ENCODE measurements at places on chromosomes 12 and 14.
A peak's percentile ranks its signal among the peaks of the same experiment; 100 is the strongest.

GRCh38 chr12:41362510-41362909 is 174.4 kb downstream of the PDZRN4 start:
- no peak for DNase-seq

DNA sequence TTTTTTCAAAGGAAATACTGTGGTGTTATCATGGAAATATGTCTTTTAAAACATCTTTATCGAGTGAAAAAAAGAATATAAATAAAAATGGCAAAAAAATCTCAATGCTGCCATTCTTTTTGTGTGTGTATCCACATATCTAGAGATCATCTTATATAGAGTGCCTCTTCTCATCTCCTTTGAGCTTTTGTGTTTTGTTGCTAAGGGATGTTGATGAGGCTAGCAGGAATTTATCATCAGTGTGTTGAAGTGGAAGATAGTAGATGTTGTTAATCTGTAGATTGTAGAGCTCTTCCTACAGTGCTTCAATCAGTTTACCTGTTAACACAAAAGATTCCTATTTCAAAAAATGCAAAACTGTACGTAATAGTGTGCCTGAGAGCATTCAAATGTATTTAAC is 1738.0 kb upstream of the SEL1L start:
- DNase-seq: no peak

- DNase-seq: no peak
Observed at GRCh38 chr14:90204516-90204915, 51.8 kb upstream of the PSMC1 start.

DNA sequence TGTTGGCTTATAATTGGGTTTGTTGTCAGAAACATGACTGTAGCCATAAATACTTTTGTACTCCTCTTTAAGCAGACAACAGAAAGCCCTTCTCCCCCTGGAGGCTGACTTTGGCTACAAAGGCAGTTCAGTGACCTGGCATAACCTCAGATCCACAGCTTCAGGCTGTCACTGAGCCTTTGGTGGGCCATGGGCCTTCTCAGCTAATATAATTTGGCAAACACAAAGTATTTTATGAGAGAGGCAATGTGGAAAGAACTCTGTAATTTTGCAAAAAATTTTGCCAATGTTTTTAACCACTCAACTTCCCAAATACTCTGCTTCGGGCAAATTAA is 15.5 kb upstream of the MGP start:
- DNase-seq: peak; percentile 34

DNA sequence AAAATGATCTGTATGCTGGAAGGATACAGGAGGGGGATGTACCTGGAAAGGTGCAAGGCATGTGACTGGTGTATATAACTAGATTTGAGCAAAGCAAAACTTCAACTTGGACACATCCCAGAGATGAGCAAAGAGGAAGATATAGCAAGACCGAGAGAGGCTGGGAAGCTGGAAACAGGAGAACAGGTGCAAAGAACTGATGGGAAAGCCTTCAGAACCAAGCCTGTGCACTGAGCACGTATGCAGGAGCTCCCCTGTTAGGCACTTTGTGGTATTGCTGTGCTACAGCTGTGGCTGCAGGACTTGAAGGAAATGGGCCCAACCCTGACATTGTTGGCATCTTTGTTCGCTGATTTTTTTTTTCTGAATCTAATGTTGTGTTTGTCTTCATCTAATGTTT is 120.7 kb upstream of the PWP1 start:
- no peak for DNase-seq

GRCh38 chr14:70692210-70692609 is 50.5 kb downstream of the TTC9 start:
- no peak for DNase-seq

DNA sequence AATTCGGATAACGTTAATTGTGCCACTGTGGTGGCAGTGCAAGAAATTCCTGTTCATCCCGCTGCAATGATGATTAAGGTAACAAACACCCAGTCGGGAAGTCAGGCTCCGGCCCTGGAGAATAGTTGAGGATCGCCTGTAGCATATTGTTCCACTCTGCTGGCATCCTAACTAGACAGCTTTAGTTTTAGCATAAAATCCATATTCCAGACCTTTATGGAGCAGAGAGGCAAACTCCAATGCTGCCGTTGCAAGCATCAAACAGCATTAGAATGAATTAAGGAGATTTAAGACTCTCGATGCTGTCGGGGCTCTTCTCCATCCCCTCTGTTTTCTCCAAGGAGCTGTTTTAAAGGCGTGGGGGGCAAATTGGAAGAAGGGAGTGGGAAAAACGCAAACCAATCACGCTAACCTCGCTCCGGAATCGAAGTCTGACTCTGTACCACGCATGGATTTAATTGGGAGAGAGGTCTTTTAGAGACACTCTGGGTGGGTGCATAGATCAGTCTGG is 660.4 kb downstream of the VRK1 start:
- DNase-seq: no peak

DNA sequence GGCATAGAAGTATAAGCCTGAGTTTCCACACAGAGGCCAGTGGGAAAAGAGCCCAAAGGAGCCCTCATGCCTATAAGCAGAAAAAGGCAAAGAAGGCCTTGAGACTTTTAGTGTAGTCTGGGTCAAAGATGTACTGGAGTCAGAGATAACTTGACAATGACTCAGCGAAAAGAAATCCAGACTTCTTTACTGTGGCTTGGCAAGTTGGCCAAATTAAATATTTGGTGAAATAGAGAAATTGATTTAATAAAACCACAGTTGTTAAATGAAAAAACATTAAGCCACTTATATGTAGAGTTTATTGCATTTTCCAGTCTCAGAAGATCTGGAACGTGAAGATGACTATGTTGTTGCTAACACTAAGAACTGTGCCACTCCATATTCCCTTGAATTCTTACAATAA is 105.1 kb downstream of the TMTC3 start:
- peak; percentile 16 for DNase-seq

GRCh38 chr12:119621878-119622277 is 28.3 kb downstream of the TMEM233 start:
- no peak for DNase-seq

DNA sequence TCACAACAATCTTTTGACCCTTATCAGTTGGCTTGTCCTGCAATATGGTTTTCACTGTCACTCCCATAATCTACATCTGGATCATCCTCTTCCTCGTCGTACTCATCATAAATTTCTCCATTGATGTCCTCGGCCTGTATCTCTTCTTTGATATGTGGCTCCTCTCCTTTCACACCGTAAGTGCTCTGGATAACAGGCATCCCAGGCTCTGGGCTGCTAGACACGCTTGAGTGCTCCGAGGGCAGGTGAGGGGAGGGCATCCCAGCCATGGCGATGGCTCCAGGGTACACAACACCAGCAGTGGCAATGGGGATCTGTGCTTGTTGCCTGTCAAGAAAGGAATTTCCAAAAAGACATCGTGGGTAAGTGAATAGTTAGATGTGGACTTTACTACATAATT is 415.3 kb downstream of the SOX5 start:
- DNase-seq: no peak

DNA sequence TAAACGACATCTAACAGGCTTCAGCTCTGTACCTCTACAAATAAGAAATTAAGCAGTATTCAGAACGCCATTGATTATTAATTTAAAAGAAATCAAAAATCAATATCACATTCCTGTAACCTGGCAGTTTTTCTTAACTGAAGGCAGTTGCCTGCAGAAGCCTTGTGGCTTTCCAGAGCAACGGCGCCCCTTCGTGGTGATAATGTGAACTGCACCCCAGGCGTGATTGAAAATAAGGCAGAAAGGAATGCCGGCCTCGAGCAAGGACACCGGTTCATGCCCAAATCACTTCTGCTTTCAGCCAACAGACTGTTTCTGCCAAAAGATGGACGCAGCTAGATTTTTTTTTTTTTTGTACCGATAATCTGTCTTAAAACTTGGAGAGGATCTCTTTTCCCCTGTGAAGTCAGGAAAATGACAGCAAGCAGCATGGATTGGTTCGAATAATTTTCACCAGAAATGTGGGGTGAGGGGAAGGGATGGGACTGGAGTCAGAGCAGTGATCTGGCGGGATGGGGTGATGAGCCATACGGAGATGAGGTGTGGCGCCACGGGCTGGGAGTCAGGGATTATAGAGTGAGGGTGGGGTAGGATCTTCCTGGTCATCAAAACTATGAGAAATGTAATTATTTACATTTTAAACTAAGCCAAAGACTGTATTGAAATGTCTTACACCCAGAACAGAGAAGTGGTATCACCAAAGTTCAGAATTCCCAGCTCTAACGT is 473.0 kb downstream of the DPF3 start:
- DNase-seq: peak; percentile 62

GRCh38 chr14:78403278-78403815 is 233.2 kb downstream of the NRXN3 start:
- DNase-seq: no peak

DNA sequence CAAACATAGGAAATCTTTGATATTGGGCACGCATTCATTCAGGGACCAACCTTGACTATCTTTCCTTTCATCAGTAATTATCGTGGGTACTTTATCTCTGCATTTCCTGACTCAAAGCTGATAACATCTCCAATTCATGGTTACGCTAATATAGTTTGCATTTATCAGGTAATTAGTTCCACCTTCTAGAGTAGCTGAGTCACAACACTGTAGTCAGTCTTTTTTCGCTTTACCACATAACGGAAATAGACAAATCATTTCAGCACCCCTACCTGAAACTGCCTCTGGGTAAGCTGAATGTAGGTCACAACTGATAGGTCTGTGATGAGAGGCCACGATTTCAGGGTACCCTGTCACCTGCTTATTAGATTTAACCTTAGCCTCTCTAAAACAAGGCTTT is 36.7 kb upstream of the IL22 start:
- no peak for DNase-seq

- no peak for DNase-seq
Observed at GRCh38 chr12:48001505-48002413, 2.5 kb downstream of the COL2A1 start.

- DNase-seq: no peak
Observed at GRCh38 chr12:94795520-94795919, 145.2 kb upstream of the TMCC3 start.

GRCh38 chr14:90514015-90514398 is 117.2 kb downstream of the CALM1 start:
- DNase-seq: no peak

DNA sequence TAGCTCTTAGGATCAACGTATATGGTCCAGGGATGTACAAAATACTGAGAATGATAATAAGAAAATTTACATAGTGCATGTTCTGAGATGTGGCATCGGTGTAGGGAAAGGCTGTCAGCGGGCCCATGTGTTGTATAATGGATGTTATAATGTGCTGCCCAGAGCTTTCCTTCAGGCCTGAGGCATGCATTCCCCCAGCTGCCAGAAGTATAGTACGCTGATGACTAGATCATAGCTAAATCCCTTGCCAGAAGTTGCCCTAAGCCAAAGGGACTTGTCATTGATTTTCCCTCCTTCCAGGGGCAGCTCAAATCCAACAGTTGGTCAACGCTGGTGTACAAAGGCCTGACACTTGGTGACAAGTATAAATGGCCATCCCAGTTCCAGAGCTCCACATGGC is 6.5 kb upstream of the OR11G2 start:
- no peak for DNase-seq

GRCh38 chr12:117582135-117582784 is 220.8 kb upstream of the NOS1 start:
- DNase-seq: no peak

DNA sequence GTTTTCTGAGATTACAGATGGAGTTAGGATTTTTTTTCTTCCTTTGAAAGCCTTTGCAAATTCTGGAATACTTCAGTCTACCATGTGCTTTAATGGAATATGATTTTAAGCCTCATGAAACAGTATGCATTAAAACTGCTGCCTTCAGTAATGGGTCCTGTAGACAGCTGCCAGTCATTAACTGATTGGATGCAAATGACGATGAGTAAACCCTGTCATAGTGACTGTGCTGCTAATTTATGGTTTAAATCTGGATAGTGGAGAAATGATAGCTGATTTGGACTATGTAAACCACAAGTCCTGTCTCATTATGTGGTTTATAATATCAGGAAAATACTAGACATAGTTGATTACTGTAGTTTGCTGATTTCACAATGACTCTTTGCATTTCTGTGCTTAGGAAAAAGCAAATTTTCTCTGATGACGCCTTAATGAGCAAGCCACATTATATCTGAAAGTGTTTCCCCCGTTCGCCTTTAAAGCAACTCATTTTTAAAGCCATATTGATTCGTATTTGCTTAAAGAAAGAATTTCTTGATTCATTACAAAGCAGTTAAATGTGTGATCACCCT is 217.6 kb downstream of the TMTC2 start:
- DNase-seq: no peak

- DNase-seq: no peak
Observed at GRCh38 chr12:40405419-40405818, 180.6 kb downstream of the LRRK2 start.

- no peak for DNase-seq
Observed at GRCh38 chr12:91926848-91927247, 218.8 kb downstream of the BTG1 start.

- no peak for DNase-seq
Observed at GRCh38 chr12:66637699-66638301, 41.1 kb downstream of the GRIP1 start.

Measured in hematopoietic multipotent progenitor cell treated with erythropoietin and hydrocortisone succinate and interleukin-3 and kit ligand, for 8 days (in vitro differentiated cells).